NCI-H526 treated with DMSO at 0.1 percent for 48 hours (cell line): ENCODE measurements at places on chromosomes 16 and 17.

DNA sequence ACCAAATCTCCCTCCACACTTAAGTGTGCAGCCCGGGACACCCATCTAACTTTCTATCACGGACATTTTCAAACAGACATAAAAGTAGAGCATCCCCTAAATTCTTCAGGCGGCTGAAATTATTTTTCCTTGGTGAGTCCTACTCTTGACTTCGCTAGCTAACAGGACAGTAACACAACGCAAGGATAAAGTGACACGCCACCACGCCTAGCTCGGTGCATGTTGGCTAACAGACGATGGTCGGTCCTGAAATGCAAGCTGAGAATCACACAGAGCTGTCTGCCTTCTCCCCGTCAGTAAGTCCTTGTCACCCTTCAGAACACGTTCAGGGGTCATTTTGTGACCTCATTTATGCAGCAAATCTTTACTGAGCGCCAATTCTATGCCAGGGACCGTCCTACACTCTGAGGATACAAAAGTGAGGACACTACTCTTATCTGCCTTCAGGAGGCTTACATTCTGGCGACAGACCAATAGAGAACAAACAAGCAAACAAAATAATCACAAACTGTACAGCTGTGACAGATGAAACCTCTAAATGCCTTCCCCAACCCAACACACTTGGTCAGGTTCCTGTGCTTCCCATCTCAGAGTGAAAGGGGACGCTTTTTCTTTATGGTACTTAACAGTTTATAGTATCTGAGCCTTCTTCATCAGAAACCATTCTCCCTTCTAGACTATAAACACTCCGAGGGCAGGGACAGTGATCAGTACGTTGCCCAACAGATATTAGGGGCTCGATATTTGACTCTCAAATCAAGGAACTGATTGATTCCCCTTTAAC lies 1.3 kb downstream of the NTAN1 start:
- no peak for DNase-seq

DNA sequence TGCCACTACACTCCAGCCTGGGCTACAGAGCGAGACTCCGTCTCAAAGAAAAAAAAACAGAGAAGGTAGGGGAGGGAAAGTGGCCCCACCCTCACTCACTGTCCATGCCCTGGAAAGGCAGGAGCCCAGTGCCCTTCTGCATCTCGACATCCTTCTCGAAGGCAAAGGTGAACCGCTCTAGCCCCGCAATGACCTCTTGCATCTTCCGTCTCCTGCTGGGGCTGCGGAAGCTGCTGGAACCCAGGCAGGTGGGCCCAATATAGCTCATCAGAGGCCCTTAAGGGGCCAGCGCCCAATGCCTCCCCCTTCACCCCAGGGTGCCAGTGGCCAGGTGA lies at the start of gene CPSF4L:
TSS of gene CPSF4L (minus strand) at position 264 of the 335 bp plus-strand sequence. CDS start at position 202, 62 bp downstream.
- no peak for DNase-seq

- DNase-seq, result no peak
Observed at GRCh38 chr16:24966634-24967033, 48.5 kb downstream of the ARHGAP17 start.

DNA sequence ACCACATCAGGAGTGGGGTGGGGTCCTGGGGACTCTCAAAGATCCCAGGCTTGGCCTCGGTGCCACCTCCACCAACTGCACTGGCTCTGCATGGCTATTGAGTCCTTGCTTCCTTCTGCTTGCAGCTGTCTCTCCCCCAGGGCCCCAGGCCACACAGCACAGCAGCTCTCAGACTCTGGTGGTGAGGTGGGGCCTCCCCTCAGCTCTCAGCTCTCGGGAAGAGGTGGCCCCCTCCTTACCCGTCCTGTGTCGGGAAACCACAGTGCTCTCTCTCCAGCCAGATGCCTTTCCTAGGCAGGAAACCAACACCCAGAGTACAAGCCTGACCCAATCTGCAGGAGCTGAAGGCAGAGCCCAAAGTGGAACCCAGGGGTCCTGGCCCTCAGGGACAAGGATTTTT lies 18.5 kb downstream of the SRCIN1 start:
- DNase-seq, result no peak

GRCh38 chr16:16780588-16780987 lies 401.6 kb downstream of the NPIPA7 start:
- no peak for DNase-seq

GRCh38 chr17:78910497-78911284 lies 7.7 kb upstream of the CEP295NL start:
- no peak for DNase-seq

DNA sequence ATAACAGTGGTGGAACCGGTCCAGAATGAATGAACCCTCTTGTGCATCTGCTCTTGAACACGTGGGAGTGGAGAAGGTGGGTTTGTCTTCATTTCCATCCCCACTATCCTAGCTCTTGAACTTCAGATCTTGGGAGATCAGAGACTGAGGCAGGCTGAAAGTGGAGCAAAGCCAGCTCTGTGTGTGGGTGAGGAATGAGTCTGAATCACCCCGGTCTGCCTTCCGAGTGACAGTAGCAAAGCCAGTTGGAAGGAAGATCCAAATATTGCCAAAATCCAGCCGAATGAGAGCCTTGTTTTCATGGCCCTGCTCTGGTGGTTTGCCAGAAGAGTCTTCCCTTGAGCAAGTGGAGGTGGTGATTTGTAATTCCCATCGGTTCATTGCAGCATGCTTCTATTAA lies 29.0 kb upstream of the ASIC2 start:
- DNase-seq, result no peak
